Frontal cortex (tissue), 4 donors: ENCODE measurements at places on chromosomes 3 and 15. TPM values are rescaled to one million over a fixed set of nuclear protein-coding genes. Genes with fewer than 3 reads are reported as not detected.

RAB6B gene
- 43.2 TPM for total RNA-seq

DLL4 gene
- total RNA-seq: 4.1 TPM

MORC1 gene
- total RNA-seq: under 0.01 TPM

SLC35G2 gene
- 11.8 TPM for total RNA-seq

GHRL gene
- not detected for total RNA-seq

PTH1R gene
- 2.0 TPM for total RNA-seq

SNURF gene
- 34.2 TPM for total RNA-seq

CASR gene
- total RNA-seq: not detected

MUC13 gene
- total RNA-seq: not detected
